Stimulated activated CD4-positive, alpha-beta T cell treated with anti-CD3 and anti-CD28 coated beads, Interleukin-4, amount 100 ng/mL, for 24 hours (primary cell): ENCODE measurements at places on chromosomes 2 and 18.

- DNase-seq = no peak
These were observed 364.8 kb upstream of the SLC14A2 start for GRCh38 chr18:45250479-45250878.

DNA sequence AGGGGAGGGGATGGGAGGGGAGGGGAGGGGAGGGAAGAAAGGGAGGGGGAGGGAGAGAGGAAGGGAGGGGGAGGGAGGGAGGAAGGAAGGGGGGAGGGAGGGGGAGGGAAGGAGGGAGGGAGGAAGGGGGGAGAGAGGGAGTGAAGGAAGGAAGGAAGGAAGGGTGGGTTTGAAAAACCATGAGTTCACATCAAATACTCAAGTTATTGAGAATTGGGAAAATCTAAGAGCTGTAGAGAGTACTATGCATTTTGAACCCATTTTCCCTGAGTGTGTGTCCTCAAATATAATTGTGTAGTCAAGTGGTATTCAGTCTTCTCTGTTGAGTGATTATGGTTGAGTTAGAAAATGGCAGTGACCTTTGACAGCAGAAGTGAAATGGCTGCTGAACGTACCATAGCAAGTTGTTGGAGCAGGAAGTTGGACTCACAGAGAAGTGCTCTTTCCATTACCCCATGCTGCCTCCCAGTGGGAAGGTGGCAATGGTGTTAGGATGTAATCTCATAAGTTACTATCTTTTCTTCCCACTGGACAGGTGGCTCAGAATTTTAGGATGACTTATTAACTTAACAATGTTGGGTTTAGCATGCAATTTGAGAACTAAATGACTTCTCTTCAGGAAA lies 214.6 kb downstream of the SETBP1 start:
- DNase-seq = peak; percentile 51

GRCh38 chr2:240458044-240458899 lies 22.8 kb downstream of the GPC1 start:
- no peak for DNase-seq

- no peak for DNase-seq
These were observed 96.4 kb upstream of the NOL4 start for GRCh38 chr18:34321066-34321465.

- no peak for DNase-seq
These were observed 434.9 kb upstream of the MYT1L start for GRCh38 chr2:2765839-2766495.

- no peak for DNase-seq
These were observed 15.5 kb downstream of the RND3 start for GRCh38 chr2:150471813-150472510.

GRCh38 chr2:219871351-219871750 lies 243.9 kb downstream of the SLC4A3 start:
- DNase-seq = no peak

DNA sequence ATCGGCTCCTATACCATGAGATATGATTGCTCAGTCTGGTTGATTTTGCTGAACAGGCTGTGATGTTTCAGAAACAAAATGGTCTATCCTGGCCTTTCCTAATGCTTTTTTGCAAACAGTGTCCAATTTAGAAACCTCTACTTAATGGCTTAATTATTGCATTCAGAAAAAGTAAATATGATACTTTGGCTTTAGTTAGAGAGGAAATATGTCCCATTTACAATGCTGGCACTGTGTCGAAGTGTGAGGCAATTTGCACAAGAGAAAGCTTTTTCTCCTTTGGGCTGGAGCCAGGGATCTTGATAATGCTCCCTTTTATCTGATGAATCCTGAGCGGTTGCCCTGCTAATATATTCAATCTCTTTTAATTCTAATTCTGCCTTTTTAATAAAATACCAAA lies 418.9 kb downstream of the EPHA4 start:
- no peak for DNase-seq

- no peak for DNase-seq
These were observed 177.5 kb downstream of the RBM43 start for GRCh38 chr2:151083856-151084795.

- no peak for DNase-seq
These were observed 150.3 kb upstream of the ST6GAL2 start for GRCh38 chr2:107036293-107036692.

- DNase-seq = no peak
These were observed 75.6 kb upstream of the TTN start for GRCh38 chr2:178882666-178883440.

GRCh38 chr2:66575625-66576310 lies 140.8 kb downstream of the MEIS1 start:
- no peak for DNase-seq

- DNase-seq = no peak
These were observed 59.4 kb downstream of the RNF152 start for GRCh38 chr18:61833387-61833786.

DNA sequence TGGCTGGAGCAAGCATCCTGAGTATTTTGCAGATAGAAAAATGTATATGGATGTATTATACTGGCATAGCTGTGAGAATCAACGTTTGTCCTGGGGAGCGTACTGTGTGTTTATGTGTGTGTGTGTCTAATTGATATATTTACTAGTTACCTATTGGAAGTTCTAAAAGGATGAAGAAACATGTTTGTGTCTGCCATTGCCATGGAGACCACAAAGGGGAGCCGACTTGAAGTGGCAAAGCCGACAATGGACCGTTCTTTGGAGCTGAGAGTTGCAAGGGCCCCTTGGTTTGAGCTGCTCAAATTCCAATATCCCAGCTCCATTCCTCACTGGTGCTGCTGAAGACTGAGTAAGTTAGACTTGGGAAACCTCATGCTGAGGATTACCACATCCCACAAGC lies 14.3 kb upstream of the SLC25A52 start:
- no peak for DNase-seq

DNA sequence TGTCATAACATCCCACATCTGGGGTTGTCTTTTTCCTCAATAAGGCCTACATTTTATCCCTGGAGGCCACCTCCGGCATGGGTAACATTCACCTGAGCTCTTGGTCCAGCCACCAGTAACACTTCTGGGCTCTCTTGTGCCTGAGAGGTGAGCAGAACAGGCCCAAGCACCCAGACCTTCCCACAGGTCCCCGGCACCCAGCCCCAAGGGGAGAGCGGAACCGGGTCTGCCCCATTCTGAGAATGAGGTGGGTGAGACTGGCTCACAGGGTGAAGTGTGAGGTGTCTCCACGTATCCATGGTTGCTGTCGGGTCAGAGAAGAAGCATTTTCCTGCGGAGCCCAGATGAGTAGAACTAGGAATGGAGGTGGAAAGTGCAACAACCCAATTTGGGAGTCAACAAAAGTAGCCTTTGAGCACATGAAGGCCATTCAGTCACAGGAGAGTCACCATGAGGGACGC lies 496.7 kb upstream of the MYT1L start:
- no peak for DNase-seq

DNA sequence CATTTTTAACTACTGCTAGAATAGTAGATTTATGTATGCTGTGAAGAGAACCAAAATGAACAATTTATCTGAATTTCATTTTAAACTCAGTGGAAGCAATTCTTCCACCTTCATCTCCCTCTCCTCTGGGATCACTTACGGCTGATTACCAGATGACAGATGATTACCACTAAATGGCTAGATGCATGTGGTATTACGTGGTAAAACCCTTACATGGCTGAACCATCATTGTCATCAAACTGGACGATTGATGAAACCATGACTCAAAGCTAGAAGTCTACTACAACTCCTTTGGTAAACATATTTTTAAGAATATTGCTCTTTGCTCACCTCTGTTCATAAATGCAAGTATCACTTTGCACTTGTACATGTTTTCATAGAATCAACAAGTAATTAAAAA lies 48.5 kb upstream of the DOCK10 start:
- DNase-seq = no peak

DNA sequence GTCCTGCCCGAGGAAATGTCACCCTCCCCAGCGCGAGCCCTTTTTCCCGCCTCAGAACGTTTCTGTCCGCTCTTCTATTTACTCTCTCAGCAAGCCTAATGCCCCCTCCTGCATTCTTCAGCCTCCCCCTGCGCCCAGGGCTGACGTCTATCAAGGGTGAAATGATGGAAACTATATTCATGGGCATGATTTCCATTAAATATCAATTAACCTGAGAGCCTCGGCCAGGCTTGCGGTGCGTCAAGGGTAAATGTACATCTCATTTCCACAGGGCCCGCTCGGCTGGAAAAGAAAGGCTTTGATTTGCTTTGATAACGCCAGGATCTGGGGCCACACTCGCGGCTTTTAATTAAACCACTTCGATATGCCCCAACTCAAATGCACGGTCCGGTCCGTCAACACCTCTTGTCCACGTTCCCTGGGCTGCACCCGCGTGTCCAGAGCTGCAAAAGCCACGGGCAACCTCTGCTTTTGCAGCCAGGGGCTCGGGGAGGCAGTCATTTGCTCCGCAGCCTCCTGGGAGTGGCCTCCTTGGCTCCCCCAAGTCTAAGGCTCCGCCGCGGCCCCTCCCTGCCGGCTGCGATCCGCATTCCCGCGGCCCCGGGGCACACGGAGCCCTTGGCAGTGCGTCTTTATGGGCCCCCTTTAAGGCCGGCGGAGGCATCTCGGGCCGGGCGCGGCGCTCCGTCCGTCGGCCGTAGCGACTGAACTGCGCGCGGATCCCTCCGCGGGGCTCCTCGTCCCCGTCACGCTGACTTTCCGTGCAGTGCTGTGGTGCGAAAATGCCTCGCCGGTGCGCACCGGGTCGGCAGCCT lies at the start of gene HOXD8:
TSS of gene HOXD8 (plus strand) at position 724 of the 815 bp plus-strand sequence. CDS start 662 bp downstream, outside the sequence.
- no peak for DNase-seq

GRCh38 chr2:232142049-232142448 lies 180.5 kb downstream of the DIS3L2 start:
- DNase-seq = peak; percentile 29

GRCh38 chr2:64086347-64087082 lies 57.7 kb downstream of the PELI1 start:
- no peak for DNase-seq

GRCh38 chr2:122451040-122451439 lies 695.6 kb downstream of the TSN start:
- DNase-seq = no peak

- DNase-seq = no peak
These were observed 95.8 kb upstream of the SMAD2 start for GRCh38 chr18:48026216-48026615.

DNA sequence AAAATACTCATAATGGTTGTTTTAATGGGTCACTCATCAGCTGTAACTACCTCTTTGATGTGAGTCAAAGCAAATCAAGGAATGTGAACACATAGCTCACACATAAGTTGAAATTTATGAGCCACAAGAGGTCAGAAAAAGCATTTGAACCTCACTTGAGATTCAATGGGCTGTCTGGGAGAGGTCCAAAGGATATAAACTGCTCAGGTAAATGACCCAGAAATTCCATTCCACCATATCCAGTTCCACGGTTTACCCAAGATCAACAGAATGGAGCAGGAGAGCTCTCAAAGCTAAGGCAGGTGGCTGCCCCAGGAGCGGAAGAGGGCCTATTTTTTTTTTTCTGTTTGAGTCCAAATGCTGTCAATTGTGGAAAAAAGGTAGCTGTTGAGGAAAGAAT lies 464.1 kb downstream of the TNS1 start:
- no peak for DNase-seq

- peak; percentile 42 for DNase-seq
These were observed 29.7 kb downstream of the CCDC141 start for GRCh38 chr2:179020156-179020750.

DNA sequence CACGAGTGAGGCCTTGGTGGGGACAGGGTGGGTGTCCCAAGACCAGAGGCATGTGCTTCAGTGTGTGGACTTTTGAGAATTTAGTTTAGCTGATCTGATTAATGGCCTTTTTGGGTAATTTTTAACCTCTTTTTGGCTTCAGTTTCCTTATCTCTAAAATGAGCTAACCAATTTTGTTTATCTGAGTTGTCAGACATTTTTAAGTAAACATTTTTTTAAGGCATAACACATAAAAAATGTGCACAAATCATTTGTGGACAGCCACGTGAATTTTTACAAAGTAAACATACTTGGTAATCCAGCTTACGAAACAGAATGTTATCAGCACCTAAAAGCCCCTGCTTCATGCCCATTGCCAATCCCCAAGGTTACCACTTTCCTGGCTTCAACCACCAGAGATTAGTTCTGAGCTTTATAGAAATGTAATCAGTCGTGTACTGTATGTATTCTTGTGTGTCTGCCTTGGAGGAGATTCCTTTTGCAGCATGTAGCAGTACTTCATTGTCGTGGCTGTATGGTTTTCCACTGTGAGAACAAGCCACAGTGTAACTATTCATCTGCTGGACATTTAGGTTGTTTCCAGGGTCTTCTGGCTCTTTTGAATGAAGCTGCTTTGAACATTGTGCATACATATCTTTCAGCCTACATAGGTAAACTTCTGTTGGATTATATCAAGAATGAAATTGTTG lies 8.4 kb upstream of the INO80C start:
- DNase-seq = no peak

GRCh38 chr2:119598596-119599263 lies 54.5 kb downstream of the CFAP221 start:
- DNase-seq = no peak

- DNase-seq = peak; percentile 49
These were observed 175.6 kb upstream of the ZFP36L2 start for GRCh38 chr2:43402002-43402401.

- DNase-seq = no peak
These were observed 25.4 kb upstream of the MGAT5 start for GRCh38 chr2:134228493-134228903.

DNA sequence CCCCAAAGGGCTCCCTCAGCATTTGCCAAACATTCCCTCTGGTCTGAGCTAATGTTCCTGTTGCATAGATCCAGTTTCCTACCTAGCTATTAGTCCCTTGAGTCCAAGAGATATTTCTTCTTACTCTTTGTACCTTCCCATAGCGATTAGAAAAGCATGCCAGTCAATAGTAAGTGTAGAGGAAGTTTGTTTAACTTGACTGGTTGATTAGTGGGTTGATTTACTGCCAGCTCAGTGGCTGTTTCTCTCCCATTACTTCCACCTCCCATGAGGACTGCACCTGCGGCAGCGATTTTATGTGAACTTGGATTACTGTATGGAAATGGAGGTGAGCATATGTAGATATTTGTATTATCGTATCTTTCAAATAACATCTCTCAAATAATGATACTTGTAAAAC lies 1748.4 kb upstream of the CELF4 start:
- no peak for DNase-seq

GRCh38 chr2:208269091-208269490 lies 3.0 kb downstream of the PIKFYVE start:
- DNase-seq = no peak

- no peak for DNase-seq
These were observed 183.2 kb downstream of the FAM210A start for GRCh38 chr18:13543144-13543543.

GRCh38 chr18:9433671-9434121 lies 41.6 kb upstream of the RALBP1 start:
- no peak for DNase-seq

- no peak for DNase-seq
These were observed 52.2 kb downstream of the C1QL2 start for GRCh38 chr2:119106301-119106897.
